ENCODE measurements at places on chromosomes 3 and 15.

GRCh38 chr3:58052373-58053273 lies 44.4 kb downstream of the FLNB start:
- peak; percentile 87 for DNase-seq

DNA sequence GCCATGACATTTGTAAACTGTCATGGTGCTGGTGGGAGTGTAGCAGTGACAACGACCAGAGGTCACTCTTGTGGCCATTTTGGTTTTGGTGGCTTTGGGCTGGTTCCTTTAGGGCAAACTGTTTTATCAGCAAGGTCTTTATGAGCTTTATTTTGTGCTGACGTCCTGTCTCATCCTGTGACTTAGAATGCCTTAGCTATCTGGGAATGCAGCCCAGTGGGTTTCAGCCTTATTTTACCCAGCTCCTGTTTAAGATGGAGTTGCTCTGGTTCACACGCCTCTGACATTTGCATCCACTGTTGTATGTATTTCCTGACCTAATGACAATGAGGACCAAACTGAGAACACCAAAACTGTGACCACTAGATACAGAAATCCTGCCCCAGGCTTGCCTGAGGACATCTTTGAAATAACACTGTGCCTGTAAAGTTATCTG lies 37.6 kb downstream of the RAB8B start:
- no peak for DNase-seq

DNA sequence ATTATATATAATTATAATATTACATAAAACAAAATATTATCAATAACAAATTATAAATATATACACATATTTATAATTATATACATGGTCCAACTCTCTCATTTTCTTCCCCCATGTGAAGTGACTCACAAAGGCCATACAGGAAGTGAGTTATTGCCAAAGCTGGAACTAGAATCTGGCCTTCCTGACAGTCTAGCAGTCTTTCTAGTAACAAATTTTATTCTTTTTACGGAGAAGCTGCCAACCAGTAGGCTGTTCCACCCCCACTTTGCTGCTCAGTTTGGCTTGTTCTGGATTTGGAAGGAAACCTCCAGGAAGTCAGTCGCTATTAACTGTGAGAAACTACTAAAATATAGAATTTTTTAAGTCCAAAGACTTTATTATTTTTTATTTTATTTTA lies 79.6 kb downstream of the DHX36 start:
- peak; percentile 8 for DNase-seq

- DNase-seq = no peak
Measured at GRCh38 chr3:12969486-12969885, 103.7 kb downstream of the IQSEC1 start.

GRCh38 chr3:126259411-126260391 lies 79.3 kb upstream of the ALDH1L1 start:
- DNase-seq = no peak

GRCh38 chr3:174414902-174415301 lies 444.2 kb upstream of the NAALADL2 start:
- no peak for DNase-seq

- DNase-seq = no peak
Measured at GRCh38 chr15:44585633-44586032, 48.7 kb downstream of the EIF3J start.

- DNase-seq = no peak
Measured at GRCh38 chr3:32021155-32021554, 39.6 kb downstream of the ZNF860 start.

- no peak for DNase-seq
Measured at GRCh38 chr3:41369838-41370237, 170.5 kb downstream of the CTNNB1 start.

DNA sequence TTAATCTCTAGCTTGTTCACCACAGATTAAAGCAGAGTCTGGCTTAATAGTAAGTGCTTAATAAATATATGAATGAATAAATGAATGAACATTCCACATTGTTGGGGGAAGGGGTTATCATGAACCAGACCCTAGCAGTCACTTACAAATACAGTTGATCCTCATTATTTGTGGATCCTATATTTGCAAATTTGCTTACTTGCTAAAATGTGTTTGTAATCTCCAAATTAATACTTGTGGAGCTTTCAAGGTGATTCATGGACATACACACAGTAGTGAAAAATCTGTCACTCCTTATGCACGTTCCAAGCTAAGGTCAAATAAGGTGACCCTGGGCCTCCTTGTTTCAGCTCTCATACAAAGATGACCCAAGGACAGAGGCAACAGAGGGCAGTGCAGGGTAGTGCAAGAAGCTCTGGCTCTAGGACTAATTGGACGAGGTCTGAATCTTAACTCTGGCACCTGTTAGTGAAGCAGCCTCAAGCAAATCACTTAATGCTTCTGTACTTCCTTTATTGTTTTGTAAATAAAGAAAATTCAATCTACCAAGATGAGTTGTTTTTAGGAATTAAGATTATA lies 112.8 kb upstream of the C2CD4B start:
- no peak for DNase-seq

- DNase-seq = no peak
Measured at GRCh38 chr15:43128980-43129335, 4.4 kb upstream of the TMEM62 start.

DNA sequence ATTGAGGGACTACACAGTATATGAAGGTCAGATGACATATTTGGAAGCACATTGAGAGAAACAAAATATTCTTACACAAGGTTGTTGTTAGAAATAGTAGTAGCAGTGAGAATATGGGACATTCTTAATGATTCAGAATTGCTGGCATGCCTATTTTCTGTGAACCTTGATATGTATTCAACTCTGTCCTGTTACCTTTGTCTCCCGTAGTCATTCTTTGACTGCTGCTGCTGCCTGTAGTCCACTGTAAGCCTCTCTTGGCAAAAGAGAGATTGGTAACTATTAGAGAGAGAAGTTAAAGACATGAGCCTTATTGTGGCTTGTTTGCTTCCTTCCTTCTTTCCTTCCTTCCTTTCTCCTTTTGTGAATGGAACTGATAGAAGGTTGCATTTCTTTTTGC lies 64.5 kb downstream of the TCF12 start:
- no peak for DNase-seq

DNA sequence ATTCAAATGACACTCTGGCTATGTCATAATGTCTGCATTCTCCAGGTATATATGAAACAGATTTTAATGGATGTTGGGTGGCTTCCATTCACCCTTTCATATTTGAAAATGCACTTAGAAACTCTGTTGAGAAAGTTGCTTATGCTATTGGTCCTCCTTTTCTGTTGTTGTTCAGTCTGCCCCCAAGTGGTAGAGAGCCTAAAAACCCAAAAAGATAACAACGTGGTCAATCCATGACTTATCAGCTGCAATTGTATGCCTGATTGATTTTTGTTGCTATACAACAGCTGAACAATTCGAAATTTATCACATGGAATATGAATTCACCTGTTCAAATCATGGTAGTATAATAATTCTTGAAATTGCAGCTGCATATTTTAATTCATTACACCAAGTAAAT lies 279.8 kb downstream of the ROBO2 start:
- DNase-seq = no peak

GRCh38 chr3:116476691-116477090 lies 31.4 kb upstream of the LSAMP start:
- no peak for DNase-seq

- no peak for DNase-seq
Measured at GRCh38 chr3:89042236-89042835, 65.1 kb upstream of the EPHA3 start.

DNA sequence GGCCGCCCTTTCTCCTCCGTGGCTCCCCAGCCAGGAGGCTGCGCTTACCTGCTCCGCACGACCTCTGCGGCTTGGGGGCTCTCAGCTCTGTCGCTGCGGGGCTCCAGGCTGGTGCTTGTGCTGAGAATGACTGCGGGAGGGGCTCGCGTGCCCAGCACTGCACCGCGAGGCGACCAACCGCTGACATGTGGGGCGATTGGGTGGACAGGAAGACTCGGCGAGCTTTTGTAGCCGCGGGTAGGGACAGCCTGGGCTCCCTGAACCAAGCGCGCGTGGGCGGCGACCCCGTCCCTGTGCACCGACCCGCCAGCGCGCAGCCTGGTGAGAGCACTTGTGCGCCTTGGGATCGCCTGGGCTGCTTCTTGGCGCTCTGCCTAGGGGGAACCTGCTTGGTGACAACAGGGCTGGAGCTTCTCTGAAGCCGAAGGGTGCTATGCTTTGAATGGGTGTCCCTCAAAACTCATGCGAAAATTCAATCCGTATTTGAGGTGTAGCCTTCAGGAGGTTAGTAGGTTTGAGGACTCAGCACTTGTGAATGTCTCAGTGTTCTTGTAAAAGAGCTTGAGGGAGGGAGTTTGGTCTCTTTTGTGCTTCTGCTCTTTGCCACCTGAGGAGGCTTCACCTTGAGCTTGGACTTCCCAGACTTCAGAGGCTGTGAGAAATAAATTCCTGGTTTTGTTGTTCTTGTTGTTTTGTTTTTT lies 50.4 kb downstream of the IL12A start:
- no peak for DNase-seq

DNA sequence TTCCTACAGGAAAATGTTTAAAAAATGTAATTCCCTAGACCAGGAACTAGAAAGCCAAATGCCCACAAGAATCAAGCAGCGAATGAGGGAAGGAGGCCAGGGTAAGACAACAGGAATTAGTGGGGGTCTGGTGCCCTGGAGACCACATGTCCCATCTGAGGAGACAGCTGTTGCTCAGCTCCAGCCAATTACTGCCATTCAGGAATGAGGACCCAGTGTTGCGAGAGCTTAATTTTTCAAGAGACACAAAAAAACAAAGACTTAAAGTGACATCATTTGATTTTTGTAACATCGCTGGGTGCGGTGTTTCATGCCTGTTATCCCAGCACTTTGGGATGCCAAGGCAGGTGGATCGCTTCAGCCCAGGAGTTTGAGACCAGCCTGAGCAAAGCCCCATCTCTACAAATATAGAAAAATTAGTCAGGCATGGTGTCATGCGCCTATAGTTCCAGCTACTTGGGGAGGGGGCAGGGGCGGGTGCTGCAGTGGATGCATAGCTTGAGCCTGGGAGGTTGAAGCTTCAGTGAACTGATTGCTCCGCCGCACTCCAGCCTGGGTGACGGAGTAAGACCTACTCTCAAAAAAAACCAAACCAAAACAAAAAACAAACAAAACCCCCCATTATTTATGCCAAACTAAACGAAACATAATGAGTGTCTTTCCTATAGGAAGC lies 52.8 kb upstream of the LRIG1 start:
- no peak for DNase-seq

Data from fibroblast of the conjunctiva (primary cell).